ENCODE measurements at places on chromosomes 2 and 18. TPM values are rescaled to one million over a fixed set of nuclear protein-coding genes. Genes with fewer than 3 reads are reported as not detected.

- ATAC-seq = no peak
Measured at GRCh38 chr2:232501331-232501771, 13.7 kb upstream of the ECEL1 start.

GRCh38 chr18:63844254-63844653 lies 43.3 kb upstream of the SERPINB2 start:
- ATAC-seq = no peak

GRCh38 chr2:112150447-112150846 lies 12.3 kb downstream of the FBLN7 start:
- no peak for ATAC-seq

The RGPD8 gene
- 10.9 TPM for total RNA-seq

- peak; percentile 91 for ATAC-seq
Measured at GRCh38 chr2:216619411-216620393, 13.5 kb upstream of the IGFBP2 start.

GRCh38 chr2:101706819-101707177 lies 9.3 kb downstream of the MAP4K4 start:
- ATAC-seq = no peak

DNA sequence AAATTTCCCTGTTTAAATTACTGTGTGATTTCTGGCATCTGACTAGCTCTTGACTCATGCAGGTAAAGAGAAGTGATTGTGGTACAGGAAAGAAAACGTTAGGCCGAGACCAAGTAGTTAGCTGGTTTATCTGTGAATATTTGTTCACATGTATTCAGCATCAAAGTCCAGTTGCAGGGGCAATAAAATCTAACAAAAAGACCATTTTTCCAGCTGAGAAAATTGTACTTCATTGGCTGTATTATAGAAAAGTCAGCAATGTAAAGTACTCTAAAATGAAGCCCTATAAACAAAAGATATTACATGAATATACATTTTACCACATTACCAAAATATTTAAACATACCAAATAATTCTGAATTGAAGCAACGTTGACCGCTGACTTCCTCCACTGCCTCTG lies 88.3 kb downstream of the NBAS start:
- no peak for ATAC-seq

GRCh38 chr2:85732467-85733120 lies 21.2 kb upstream of the ATOH8 start:
- no peak for ATAC-seq

- ATAC-seq = no peak
Measured at GRCh38 chr18:68965817-68966216, 167.9 kb downstream of the CCDC102B start.

DNA sequence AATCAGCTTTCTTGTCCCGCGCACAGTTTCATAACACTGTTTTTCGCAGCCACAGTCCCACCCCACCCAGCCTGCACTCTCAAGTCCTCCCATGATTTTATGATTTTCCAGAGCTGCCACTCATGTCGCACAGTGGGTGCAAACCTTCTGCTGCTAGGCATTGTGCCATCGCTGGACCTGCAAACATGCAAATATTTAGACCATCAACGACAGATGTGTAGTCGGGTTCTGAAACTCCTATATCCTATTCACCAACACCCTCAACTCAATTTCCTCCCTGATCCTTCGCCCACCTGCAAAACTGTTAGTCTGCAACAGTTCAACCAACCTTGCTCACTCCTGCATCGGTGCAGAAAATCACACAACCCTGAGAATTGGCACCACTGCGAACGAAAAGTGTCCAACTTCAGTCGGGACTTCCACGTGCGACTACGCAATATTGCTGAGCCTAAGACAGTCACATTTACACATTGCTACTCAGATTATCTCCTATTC lies 871 bp upstream of the ALS2 start:
- ATAC-seq = peak; percentile 7

GRCh38 chr2:159165048-159165447 lies 121.5 kb downstream of the WDSUB1 start:
- ATAC-seq = no peak

- ATAC-seq = no peak
Measured at GRCh38 chr2:86000938-86001312, 104.8 kb downstream of the POLR1A start.
